ENCODE measurements at places on chromosomes 3 and 15.

GRCh38 chr3:117479095-117479494 lies 769.5 kb downstream of the TUSC7 start:
- no peak for DNase-seq

DNA sequence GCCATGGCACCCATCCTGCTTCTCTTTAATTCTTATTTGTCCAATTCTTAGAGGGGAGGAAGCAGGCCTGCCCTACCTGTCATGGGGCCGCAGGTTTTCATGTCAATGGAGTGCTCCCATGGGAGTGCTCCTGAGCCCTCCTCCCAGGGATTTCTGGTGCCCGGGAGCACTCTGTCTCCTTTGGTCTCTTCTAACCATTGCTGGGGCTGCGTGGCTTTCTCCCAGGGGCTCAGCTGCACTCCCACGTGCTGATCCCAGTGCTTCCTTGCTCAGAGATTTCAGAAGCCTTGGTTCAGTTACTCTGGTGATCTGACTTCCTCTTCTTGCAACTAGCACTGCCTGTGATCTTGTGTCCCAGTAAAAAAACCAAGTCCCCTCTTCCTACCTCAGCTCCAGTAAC lies 68.0 kb upstream of the ARL8B start:
- no peak for DNase-seq

DNA sequence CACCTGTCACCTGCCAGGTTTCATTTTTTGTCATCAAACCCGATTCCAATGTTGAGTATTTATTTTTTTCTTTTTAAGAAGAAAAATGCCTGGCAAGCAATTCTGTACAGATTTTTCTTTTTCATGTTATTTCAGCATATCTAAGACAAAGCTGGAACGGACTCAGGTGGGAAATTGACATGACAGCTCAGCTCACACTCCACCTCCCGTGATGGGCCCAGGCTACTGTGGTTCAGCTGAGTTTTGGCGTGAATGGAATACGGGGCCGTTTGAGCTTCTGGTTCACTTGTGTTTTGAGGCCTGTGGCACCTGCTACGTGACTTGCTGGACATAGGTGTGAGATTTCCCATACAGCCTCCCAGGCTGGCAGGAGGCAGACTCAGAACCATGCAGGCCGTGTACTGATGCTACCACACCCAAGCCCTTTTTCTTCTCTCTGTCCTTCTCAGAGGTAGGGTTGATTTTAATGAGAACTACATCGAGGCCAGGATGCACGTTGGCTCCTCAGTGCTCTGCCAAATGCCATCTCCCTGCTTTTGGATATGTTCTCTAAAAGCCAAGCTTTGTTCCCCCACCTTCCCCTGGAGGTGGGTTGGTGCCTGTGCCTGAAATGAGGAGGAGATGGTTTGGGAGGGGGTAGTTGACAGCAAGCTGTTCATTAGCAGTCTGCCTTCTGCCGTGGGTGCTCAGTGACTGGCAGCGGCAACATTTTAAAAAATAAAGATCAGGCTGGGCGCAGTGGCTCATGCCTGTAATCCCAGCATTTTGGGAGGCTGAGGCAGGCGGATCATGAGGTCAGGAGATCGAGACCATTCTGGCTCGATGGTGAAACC lies 48.7 kb downstream of the TRAK1 start:
- no peak for DNase-seq

DNA sequence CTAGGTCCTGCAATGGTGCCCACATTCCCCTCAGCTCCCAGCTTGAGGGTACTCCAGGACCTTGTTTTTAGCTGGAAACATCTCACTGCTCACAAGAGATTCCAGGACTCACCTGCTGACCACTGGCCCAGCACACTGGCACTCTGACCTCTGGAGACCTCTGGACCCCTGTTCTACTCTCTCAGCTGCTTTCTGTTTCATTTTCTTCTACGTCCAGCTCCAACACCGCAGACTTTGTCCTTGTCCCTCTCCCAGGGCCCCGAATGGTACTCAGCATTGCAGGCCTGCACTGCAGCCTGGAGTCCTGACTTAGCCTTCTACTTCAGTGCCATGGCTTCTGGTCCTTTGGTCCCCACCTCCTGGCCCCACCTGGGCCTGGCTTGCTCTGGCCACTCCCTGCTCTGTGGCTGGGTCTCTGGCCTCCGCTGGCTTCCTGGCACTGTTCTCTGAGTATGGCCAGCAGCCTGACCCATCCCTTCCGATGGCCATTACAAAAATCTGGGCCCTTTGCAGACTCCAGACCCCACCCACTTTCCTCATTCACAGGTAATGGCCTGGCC lies 27.9 kb downstream of the KY start:
- no peak for DNase-seq

DNA sequence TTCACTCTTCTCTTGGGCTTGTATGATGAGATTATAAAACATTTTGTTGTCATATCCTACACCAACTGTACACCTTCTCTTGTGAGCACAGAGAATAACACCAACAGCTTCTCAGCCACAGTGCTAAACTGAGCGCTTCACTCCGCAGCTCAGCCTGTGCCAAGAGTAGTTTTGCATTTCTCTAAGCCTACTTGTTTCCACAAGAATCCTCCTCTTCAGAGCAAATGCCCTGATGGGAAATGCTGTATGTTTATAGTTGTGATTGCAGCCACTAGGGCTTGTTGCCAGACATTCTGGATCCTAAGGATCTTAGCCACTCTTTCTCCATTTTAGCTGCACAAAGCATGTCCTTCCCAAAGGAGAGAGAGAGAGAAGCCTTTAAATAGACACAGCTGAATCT lies 138.8 kb upstream of the PLXND1 start:
- no peak for DNase-seq

DNA sequence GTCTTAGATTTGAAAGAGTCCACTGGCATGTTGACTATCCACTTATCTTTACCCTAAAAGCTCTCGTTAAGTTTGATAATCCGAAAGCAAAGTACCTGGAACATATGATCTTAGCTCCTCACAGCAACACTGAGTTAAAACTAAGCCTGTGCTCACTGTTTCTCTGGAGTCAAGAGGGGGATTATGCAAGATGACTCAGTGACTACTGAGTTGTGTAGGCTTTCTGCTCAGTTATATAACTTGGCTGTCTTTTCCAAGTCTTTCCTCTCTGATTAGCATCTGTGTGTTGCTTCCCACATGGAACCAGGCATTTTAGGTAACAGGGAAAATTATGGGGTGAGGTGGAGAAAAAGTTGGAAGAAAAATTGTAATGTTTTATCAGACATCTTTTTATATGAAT lies 31.2 kb upstream of the MYO5C start:
- DNase-seq = peak; percentile 16

Measured in epithelial cell of esophagus (primary cell).